ENCODE measurements at places on chromosomes 5 and 9. TPM values are rescaled to one million over a fixed set of nuclear protein-coding genes. Genes with fewer than 3 reads are reported as not detected.

The SLC6A3 gene
- not detected for total RNA-seq

The ITGA1 gene
- total RNA-seq: 8.9 TPM

The PDZD2 gene
- 14.2 TPM for total RNA-seq

The CKMT2 gene
- 2.8 TPM for total RNA-seq

The ENHO gene
- not detected for total RNA-seq

The CDH9 gene
- total RNA-seq: not detected

The TAF11L10 gene
- not detected for total RNA-seq

The CBY3 gene
- total RNA-seq: not detected

Measured in renal cortical epithelial cell (primary cell).